PC-9 (cell line): ENCODE measurements at places on chromosomes 12 and 14. TPM values are rescaled to one million over a fixed set of nuclear protein-coding genes. Genes with fewer than 3 reads are reported as not detected.

Gene GALNT16
- total RNA-seq = 16.3 and 22.8 TPM in 2 replicates

Gene HCAR1
- total RNA-seq = 4.2 and 5.2 TPM in 2 replicates

Gene B4GALNT3
- 7.1 and 8.0 TPM in 2 replicates for total RNA-seq

Gene A2M
- not detected in 2 replicates for total RNA-seq

Gene TDG
- 17.9 and 21.0 TPM in 2 replicates for total RNA-seq

Gene KRT83
- total RNA-seq = 0.43 TPM in 1 of 2 replicates, not detected in the other

DNA sequence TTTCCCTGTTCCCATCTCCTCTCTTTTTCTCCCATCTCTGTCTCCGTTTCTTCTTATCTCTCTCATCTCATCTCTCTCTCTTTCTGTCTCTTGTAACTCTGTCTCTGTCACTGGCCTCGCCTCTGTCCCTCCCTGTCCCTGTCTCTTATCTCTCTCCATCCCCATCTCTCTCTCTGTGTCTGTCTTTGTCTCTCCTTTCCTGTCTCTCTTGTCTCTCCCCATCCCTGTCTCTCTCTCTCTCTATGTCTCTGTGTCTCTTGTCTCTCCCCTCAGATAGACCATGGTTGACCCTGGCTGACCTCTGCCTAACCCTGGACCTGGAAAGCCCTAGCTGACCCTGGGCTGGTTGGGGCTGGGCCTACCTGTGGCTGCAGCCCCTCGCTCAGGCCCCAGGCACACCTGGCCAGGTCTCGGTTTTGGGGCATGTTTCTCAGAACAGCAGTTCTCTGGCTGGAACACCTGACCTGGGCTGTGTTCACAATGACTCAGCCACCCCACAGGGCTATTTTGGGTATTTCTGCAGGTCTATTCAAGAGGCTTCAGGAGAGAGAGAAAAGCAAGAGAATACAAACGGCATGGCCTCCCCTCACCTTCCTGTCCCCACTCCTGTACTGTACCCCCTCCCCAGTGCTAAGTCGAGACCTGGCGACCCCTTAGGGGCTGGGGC is 174.4 kb downstream of the TMEM121 start:
- no peaks in the 10 kb centered on the region for H3K27me3 ChIP-seq
- DNase-seq = no peak
- H3K27ac ChIP-seq = no peak overlapping the region
- no peaks in the 10 kb centered on the region for H3K4me1 ChIP-seq
- H3K4me3 ChIP-seq = no peak overlapping the region
- no peaks in the 10 kb centered on the region for H3K36me3 ChIP-seq

GRCh38 chr14:51328772-51329353 is 88.8 kb downstream of the TMX1 start:
- no peak overlapping the region for H3K4me3 ChIP-seq
- no peaks in the 10 kb centered on the region for H3K27me3 ChIP-seq
- H3K36me3 ChIP-seq = no peaks in the 10 kb centered on the region

GRCh38 chr12:54390668-54391551 is 6.4 kb upstream of the ZNF385A start:
- no peaks in the 10 kb centered on the region for H3K27me3 ChIP-seq
- H3K4me3 ChIP-seq = peak overlapping the region; percentile 38; the same call in 1 of the 2 replicates
- DNase-seq = no peak

DNA sequence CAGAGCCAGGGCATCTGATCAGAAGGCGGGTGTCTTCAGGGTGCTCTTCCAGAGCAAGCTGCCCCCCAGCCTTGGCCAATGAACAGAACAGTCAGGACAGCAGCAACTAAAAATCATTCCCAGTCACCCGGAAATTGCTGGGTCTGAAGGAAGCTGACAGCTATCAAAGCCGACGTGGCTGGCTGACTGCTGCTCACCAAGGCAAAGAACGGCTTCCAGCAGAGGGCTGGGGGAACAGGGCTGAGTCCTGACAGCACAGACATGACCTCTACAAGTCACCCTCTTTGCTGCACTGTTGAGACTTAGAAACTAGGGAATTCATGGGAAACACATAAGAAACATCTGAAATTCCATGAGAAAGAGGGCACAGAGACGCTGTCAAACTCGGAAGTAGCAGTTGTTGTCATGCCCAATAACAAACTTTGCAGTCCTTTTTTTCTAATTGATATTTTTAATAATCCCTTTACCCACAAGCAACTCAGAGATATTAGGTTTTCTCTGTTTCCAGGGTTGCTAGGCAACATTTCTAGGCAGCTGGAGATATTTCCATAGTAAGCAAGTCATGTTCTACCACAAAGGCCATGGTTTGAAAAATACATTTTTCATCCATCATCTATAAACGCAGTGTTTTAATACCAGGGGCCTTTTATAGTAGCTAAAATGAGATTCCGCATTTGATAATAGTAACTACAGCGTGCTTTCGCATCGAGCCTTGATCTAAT is 365.2 kb downstream of the SEC23A start:
- no peak overlapping the region for H3K4me3 ChIP-seq
- no peaks in the 10 kb centered on the region for H3K4me1 ChIP-seq

- H3K4me1 ChIP-seq = no peaks in the 10 kb centered on the region
- H3K36me3 ChIP-seq = no peaks in the 10 kb centered on the region
- peaks cover 28% of the 10 kb centered on the region for H3K27me3 ChIP-seq
- DNase-seq = no peak
Measured at GRCh38 chr14:101504096-101504948, 57.0 kb upstream of the DIO3 start.

DNA sequence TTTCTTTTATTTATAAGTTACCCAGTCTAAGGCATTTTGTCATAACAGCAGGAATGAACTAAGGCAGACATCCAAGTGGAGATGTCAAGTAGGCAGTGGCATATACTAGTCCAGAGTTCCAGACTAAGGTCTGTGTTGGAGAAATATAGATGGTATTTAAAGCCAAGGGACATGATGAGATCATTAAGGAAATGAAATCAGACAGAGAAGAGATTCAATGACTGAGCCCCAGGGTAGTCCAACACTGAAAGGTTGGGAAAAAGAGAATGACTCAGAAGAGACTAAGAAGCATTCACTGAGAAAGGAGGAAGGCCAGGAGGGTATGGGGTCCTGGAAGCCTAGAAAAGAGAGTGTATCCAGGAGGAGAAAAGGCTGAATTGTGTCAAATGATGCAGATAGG is 442.2 kb upstream of the CCDC196 start:
- no peak for DNase-seq
- no peaks in the 10 kb centered on the region for H3K4me1 ChIP-seq
- H3K27ac ChIP-seq = no peak overlapping the region
- H3K27me3 ChIP-seq = no peaks in the 10 kb centered on the region

DNA sequence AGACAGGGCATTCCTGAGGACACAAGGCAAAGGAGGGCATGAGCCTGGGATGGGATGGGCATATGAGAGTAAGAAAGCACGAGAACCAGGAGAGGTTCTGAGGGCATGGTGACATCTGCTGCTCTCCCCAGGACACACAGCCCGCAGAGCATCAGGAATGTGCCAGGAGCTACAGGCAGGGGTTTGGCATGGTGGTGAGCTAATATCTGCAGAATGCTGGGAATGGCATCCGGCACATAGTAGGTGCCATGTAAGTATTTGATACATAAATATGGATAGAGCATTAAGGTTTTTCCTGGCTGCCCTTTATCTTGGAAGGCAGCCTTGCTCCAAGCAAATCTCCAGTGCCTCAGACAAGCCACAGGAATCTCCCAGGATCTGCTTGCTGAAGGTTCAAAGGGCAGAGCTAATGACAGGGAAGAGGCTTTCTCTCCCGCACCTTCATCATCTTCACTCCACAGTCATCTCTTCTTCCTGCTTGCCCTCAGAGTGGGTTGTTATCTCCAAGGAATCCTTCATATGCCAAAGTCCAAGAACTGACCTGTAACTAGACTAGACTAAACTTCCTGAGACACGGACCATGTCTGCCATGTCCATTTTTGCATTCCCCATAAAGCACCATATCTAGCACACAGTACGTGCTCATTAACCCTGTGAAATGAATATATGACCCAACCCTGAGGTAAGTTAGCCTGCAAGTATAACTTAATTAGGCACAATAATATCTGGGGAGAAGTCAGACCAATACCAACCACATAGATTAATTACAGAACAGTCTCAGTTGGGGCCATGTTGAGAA is 62.0 kb upstream of the SCN8A start:
- no peaks in the 10 kb centered on the region; the same call in none of the 2 replicates for H3K27me3 ChIP-seq
- no peaks in the 10 kb centered on the region for H3K4me1 ChIP-seq
- DNase-seq = no peak
- no peak overlapping the region for H3K27ac ChIP-seq
- H3K36me3 ChIP-seq = no peaks in the 10 kb centered on the region
- no peak overlapping the region for H3K4me3 ChIP-seq

- H3K36me3 ChIP-seq = peaks cover 1% of the 10 kb centered on the region; the same call in 1 of the 2 replicates
- no peaks in the 10 kb centered on the region for H3K4me1 ChIP-seq
- H3K4me3 ChIP-seq = no peak overlapping the region
Measured at GRCh38 chr12:131795690-131796410, 32.3 kb upstream of the MMP17 start.

DNA sequence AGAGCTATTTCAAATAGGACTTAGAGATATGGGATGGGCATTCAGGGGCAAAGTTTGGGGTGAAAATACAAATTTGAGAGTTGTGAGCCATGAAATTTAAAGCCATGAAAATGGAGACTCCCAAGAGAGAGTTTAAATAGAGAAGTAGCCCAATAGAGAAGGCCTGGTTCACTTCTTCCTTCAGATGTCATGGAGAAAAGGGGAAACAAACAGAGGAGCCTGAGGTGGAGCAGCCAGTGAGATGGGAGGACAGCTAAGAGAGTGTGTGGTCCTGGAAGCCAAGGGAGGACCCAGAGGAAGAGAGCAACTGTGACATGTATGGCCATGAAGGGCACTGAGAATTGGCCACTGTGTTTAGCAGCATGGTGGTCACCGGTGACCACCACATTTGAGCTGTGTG is 12.3 kb upstream of the DYNLL1 start:
- H3K4me3 ChIP-seq = no peak overlapping the region
- peaks cover 5% of the 10 kb centered on the region; the same call in 1 of the 2 replicates for H3K4me1 ChIP-seq
- no peaks in the 10 kb centered on the region for H3K27me3 ChIP-seq
- DNase-seq = no peak
- no peak overlapping the region for H3K27ac ChIP-seq
- no peaks in the 10 kb centered on the region for H3K36me3 ChIP-seq

GRCh38 chr14:72120315-72120714 is 188.1 kb downstream of the RGS6 start:
- no peak for DNase-seq
- no peak overlapping the region for H3K4me3 ChIP-seq
- H3K27ac ChIP-seq = no peak overlapping the region
- no peaks in the 10 kb centered on the region for H3K36me3 ChIP-seq

DNA sequence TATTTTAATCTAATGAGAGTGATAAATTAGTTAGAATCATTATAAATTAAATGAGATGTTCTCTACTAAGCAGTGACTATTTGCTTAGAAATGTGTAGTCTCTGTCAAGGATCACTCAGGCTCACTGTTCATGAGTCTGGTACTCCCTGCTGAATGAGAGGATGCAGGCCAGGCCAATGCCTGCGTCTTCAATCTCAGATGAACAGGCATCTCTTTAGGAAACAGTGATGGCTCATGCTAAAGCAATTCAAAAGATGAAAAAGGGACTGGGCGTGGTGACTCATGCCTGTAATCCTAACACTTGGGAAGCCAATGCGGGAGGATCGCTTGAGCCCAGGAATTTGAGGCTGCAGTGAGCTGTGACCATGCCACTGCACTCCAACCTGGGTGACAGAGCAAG is 106.8 kb downstream of the ZFC3H1 start:
- H3K27me3 ChIP-seq = no peaks in the 10 kb centered on the region
- DNase-seq = peak; percentile 50
- no peak overlapping the region for H3K27ac ChIP-seq
- no peaks in the 10 kb centered on the region for H3K36me3 ChIP-seq
- no peaks in the 10 kb centered on the region for H3K4me1 ChIP-seq

DNA sequence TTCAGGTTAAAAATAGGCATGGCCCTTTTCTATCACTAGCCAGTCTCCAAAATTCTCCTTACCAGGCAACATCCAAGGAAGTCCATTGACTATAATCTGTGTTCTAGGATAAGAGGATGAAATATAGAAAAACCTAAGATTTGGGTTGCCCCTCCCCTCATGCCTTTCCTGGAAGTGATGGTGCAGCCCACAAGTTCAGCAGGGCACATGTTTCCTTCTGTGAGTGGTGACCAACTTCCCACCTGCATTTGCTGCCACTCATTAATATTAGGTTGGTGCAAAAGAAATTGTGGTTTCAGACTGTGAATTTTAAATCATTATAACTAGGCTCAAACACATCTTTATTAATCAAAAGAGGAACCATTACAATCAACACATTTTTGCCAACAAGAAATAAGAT is 250.5 kb upstream of the FKBP4 start:
- H3K4me1 ChIP-seq = no peaks in the 10 kb centered on the region
- no peak overlapping the region for H3K27ac ChIP-seq
- DNase-seq = no peak
- H3K36me3 ChIP-seq = no peaks in the 10 kb centered on the region

DNA sequence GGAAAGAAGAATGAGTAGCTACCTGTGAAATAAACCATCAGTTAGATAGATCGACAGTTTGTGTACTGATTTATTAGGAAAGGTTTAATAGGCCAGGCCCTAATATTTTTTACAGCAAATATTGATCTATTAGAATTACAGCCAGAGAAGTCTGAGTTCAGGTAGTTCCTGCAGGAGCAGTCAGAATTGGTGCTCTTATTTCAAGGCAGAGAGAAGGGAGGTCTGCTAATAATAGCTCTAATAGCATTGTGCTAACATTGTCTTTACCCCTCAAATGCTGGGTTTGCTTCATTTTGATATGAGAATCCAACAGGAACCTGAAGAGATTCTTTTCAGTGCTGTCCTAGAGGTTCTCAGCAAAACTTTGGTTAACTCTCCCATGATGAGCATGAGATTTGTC is 343.8 kb upstream of the NAV3 start:
- no peaks in the 10 kb centered on the region for H3K4me1 ChIP-seq
- H3K36me3 ChIP-seq = no peaks in the 10 kb centered on the region
- no peaks in the 10 kb centered on the region for H3K27me3 ChIP-seq
- H3K27ac ChIP-seq = no peak overlapping the region
- DNase-seq = no peak

DNA sequence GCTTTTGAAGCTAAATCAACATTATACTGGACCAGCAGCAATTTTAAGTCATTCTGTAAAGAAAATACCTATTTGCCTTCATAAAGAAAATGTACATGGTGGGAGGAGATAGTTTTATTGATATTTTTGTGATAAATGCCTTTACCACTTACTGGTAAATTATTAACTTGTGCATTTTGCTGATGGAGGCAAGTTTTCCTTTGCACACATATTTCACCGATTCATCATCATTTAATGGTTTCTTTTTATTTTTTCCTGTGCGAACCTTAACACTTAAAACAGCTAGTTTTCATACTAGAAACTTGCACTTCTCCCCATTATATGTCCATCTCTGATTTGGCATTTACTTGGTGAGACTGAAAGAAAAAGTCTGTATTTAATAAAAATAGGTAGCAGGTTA is 239.3 kb downstream of the TRHDE start:
- no peaks in the 10 kb centered on the region for H3K4me1 ChIP-seq
- H3K27ac ChIP-seq = no peak overlapping the region
- H3K4me3 ChIP-seq = no peak overlapping the region
- no peaks in the 10 kb centered on the region for H3K27me3 ChIP-seq
- DNase-seq = no peak
- H3K36me3 ChIP-seq = no peaks in the 10 kb centered on the region
